ENCODE measurements at places on chromosomes 12 and 14. TPM values are rescaled to one million over a fixed set of nuclear protein-coding genes. Genes with fewer than 3 reads are reported as not detected.

GRCh38 chr12:13000925-13001774 lies 1.1 kb upstream of the HEBP1 start:
- DNase-seq, result peak; percentile 55

DNA sequence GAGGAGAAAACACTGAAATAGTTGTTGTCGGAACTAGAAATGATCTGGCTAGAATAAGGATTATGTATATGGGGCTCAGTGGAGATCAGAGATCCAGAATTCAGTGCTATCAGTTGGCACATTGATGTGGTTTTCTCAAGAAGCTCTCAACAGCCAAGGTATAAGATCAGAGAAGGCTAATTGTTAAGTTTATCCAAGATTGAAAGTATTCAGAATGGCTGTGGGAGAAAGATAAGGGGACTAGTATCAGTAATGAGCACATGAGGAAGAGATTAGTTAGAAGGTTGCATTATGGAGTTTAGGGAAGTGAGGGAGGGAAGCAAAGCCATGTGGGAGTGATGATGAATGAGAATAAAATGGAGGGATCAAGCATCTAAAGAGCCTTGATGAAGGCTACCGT lies 128.1 kb upstream of the MIS18BP1 start:
- no peak for DNase-seq

The CIROP gene
- total RNA-seq, result not detected

The REM2 gene
- 0.05 TPM for total RNA-seq

The PTPRR gene
- total RNA-seq, result 3.4 TPM

Data from SJSA1 (cell line).